ENCODE measurements at places on chromosomes 7 and 10.
A peak's percentile ranks its signal among the peaks of the same experiment; 100 is the strongest.

- no peak for DNase-seq
Measured at GRCh38 chr10:117239051-117239450, 1.9 kb upstream of the SLC18A2 start.

GRCh38 chr7:138924501-138925225 is 56.5 kb downstream of the KIAA1549 start:
- no peak for DNase-seq

- peak; percentile 25 for DNase-seq
Measured at GRCh38 chr7:140992422-140992821, 22.3 kb downstream of the MRPS33 start.

DNA sequence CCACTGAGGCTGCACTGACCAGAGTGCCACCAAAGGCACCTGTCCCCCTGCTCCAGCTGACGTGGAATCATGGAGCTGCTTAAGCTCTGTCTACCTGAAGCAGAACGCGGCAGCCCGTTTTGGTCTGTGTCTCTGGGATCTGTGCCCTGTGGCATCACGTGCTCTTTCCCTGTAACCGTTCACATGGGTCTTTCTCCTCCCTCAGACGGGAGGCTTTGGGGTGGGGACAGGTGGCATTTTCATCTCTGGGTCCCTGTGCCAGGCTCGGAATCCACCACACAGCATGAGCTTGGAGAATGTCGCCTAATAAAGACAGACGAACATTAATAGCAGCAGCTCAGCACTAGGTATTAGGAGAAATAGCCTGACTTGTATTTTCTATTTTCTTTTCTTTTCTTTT is 1.6 kb upstream of the ADAP1 start:
- no peak for DNase-seq

GRCh38 chr7:33191340-33191739 is 62.0 kb downstream of the BBS9 start:
- no peak for DNase-seq

DNA sequence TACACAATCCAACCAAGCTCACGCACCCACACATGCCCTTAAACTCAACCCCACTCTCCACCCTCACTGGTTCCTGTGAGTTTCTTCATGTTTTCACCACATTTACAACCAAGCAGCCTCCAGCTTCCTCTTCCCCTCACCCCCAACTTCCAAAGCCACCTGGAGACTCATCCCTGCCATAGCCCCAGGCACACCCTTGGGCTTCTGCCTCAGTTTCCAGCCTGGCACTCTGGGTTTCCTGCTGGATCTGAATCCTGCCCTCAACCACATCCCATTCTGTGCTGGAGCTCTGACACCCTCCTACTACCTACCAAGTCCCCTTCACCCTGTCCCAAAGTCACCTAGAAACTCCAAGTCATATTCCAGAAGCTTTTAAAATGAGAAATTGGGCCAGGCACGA is 29.4 kb downstream of the CCDC3 start:
- DNase-seq = no peak

DNA sequence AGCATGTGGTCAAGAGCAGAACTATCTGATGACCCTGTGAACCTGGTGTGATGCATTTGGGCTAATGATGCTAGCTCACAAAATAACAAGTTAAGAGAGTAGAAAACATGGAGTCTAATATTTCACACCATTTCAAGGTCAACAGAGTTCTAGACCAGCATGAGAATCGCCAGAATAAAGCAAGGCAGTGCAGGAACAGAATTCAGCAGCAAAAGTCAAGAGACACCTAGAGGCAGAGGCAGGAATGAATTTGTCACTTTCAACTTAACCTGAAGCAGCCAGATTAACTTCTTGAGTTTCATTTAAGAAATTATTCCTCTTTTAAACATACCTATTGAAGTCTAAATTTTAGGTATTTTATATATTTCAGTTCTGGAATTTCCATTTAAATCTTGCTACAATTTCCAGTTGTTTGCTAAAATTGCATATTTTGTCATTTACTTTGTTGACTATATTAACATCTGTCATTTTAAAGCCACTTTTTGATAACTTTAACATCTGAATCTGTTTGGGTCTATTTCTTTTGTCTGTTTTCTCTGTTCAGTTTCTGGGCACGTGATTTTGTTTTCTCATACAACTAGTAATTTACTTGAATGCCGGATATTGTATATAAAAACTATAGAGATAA is 44.2 kb upstream of the PRSS58 start:
- DNase-seq = no peak

GRCh38 chr10:61992671-61993668 is 91.5 kb downstream of the ARID5B start:
- DNase-seq = peak; percentile 43

GRCh38 chr10:3516234-3516922 is 268.6 kb downstream of the KLF6 start:
- DNase-seq = no peak

GRCh38 chr7:125425506-125425905 is 495.9 kb upstream of the POT1 start:
- DNase-seq = no peak

- no peak for DNase-seq
Measured at GRCh38 chr7:68610701-68611100, 987.6 kb upstream of the AUTS2 start.

GRCh38 chr7:132362059-132362458 is 214.2 kb downstream of the PLXNA4 start:
- no peak for DNase-seq

GRCh38 chr10:52378124-52378523 is 64.0 kb downstream of the DKK1 start:
- DNase-seq = no peak

DNA sequence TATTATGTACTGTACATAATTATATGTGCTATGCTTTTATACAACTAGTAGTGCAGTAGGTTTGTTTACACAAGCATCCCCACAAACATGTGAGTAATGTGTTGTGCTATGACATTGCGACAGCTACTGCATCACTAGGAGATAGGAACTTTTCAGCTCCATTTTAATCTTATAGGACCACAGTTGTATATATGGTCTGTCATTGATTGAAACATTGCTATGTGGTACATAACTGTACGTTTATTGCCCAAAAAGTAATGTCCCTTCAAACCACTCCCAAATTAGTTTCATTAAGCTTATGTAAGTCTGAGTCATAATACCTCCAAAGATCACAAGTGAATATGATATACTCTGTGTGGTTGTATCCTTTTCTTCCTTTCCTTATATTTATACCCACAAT is 183.2 kb upstream of the POT1 start:
- no peak for DNase-seq

DNA sequence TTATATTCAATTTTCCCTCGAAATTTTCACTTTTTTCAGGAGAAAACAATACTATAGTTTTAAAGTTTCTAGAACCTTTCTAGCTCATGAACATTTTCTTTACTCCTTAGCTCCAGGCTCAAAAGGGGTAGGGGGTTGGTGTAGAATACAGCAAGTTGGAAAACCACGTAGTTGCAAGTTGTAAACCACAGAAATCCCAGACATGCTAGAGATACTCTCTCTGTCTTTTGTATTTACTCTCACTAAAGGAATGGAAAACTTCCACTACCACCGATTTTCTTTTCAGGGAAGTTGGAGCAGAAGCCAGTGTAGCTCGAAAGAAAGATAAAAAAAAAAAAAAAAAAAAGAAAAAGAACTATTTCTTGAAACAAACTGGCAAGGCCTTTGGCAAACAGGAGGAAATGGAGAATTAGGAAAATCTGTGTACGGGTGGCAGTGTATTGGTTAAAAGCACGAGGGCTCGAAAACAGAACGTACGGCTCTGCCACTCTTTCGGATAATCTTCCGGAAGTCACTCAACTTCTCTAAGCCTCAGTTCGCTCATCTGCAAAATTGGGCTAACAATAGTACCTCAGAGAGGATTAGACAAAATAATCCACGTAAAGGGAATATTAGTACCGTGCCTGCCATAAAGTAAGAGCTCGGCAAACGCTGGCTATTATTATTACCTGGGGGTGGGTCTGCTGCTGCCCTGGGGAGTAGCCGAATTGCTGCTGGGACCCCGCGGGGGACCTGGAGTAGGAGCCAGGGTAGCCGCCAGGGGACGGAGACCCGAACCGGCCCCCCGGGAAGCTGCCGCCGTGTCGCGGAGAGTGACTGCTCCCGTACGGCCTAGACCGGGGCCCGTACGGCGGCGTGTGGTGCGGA is 628 bp downstream of the MPLKIP start:
- DNase-seq = peak; percentile 73

DNA sequence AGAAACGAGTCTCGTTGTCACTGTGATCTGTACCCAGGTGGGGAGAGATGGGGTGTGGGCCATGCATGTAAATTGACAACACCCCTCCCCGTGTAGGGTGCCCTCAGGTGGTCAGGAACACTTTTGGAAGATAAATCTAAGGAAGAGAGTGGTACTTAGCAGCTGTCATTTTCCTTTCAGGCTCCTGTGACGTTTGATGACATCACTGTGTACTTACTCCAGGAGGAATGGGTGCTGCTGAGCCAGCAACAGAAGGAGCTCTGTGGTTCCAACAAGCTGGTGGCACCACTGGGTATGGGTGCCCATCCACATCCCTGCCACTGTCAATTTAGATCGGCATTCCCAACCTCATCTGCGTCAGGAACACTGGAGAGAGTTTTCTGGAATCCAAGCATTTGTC is 6.3 kb downstream of the ZNF862 start:
- no peak for DNase-seq

DNA sequence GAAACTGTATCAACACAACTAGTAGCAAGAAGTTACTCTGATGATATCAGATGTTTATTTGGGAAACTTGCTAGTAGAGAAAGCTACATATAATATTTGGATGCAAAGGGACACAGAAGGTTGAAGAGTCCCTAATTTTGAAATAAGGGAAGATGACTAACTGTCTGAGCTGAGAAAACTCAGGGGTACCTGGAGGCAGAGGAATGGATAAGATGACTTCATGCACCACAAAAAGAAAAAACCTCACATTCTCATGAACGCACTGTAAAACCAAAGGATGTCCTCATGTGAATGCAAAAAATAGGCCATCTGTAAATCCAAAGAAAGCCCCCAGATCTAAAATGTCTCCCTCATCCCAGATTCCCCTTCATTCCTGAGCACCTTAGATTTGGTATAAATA is 29.3 kb downstream of the PRSS2 start:
- no peak for DNase-seq

GRCh38 chr10:23345861-23346260 is 1.3 kb upstream of the C10orf67 start:
- no peak for DNase-seq

GRCh38 chr10:22630234-22631174 is 83.9 kb downstream of the PIP4K2A start:
- no peak for DNase-seq

DNA sequence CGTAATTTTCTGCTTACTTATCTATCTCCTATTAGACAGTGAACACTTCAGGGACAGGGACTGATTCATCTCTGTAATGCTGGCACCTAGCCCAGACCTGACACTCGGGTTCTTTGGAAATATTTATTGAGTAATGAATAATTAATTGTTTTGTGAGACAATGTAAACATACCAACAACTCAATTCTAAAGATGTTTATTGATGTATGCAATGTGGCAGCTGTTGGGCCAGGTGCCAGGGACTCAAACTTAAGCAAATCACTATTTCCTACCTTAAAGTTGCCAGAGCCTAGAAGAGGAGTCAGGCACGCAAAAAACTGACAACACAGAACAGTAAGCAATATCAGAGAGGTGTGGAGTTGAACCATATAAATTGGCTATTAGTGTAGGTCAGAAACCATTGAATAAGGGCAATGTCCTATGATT is 63.6 kb upstream of the BMPER start:
- peak; percentile 9 for DNase-seq

- DNase-seq = no peak
Measured at GRCh38 chr7:4842319-4843064, 19.3 kb downstream of the PAPOLB start.

- peak; percentile 99 for DNase-seq
Measured at GRCh38 chr10:74418285-74418872, 267.4 kb downstream of the ADK start.

DNA sequence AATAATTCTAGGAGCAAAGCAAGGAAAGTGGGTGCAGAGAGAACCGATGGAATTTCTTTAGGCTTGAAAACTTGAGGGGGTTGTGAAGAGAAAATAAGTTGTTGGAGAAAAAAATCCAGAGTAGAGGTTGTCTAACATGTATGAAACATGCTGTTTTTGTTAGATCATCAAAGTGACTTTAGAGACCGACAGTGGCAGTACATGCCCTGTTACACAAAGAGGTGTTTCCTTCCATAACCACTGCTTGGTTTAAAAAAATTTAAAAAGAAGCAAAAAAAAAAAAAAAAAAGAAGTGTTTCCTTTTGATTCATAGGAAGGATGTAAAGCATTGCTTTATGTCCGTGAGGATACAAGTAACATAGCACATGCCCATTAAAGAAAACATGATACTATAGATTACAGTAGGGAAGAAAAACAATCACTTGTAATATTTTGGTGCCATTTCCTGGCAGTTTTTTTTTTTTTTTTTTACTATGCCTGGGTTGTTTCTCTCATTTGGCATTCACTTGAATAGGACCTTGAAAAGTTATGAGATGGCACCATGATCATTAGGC is 6.1 kb downstream of the ENTPD1 start:
- no peak for DNase-seq

- DNase-seq = peak; percentile 23
Measured at GRCh38 chr7:69683002-69683401, 84.7 kb downstream of the AUTS2 start.

- no peak for DNase-seq
Measured at GRCh38 chr7:134966691-134967090, 19.6 kb upstream of the AGBL3 start.

DNA sequence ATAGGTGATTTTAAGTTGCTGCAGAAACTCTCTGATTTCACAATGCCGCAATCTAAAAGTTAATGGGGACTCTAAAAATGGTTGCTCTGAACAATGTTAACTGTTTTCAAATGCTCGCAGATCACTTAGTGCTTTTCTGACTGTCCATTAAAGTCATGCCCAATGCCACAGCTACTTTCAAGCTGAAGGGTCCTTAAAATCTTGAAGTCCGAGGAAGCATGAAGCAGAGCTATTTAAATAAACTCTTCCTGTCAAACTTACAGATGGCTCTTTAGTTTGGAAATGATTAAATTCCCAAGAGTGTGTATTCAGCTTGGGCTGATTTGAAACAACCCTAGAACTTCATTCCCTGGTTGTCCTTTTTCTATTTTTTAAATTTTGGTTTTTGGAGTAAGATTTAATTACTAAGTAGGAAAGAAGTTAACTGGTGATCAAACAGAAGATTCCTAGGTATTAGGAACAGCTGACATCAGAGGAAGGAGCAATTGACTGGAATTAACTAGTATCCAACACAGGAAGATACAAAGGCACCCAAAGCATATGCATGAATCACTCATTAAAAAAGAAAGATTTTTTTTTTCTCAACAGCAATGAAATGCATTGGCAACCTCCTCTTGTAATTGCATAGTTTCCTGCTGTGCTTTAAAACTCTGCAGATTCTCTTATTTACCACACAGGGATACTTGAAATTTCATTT is 105.1 kb downstream of the NRP1 start:
- no peak for DNase-seq

DNA sequence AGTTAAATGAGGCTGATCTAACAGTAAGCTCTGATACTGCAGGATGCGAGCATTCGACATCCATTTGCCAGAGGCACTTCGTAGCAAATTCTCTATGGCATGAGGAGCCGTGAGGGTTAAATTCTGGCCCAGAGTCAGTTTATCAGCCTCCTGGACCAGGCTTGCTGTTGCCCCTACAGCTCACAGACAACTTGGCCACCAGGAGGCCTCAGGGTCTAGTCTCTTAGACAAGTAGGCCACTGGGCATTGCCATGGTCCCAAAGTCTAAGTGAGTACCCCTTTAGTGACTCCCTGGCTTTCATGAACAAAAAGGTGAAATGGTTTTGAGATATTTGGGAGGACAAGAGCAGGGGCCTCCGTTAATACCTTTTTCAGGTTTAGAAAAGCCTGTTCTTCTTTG is 178.0 kb upstream of the MBL2 start:
- DNase-seq = no peak

- DNase-seq = no peak
Measured at GRCh38 chr7:16770657-16771329, 17.2 kb downstream of the TSPAN13 start.

Data from NCI-H146 (cell line).